ENCODE measurements at places on chromosomes 1 and 21.
A peak's percentile ranks its signal among the peaks of the same experiment; 100 is the strongest.

- no peak for DNase-seq
Observed at GRCh38 chr1:28021064-28021463, 61.3 kb downstream of the XKR8 start.

- no peak for DNase-seq
Observed at GRCh38 chr1:192675716-192676115, 39.8 kb downstream of the RGS13 start.

- DNase-seq, result no peak
Observed at GRCh38 chr1:104229860-104230259, 480.2 kb downstream of the AMY1C start.

- peak; percentile 24 for DNase-seq
Observed at GRCh38 chr1:81832573-81832972, 31.8 kb downstream of the ADGRL2 start.

- no peak for DNase-seq
Observed at GRCh38 chr1:30876451-30877204, 31.9 kb downstream of the SDC3 start.

DNA sequence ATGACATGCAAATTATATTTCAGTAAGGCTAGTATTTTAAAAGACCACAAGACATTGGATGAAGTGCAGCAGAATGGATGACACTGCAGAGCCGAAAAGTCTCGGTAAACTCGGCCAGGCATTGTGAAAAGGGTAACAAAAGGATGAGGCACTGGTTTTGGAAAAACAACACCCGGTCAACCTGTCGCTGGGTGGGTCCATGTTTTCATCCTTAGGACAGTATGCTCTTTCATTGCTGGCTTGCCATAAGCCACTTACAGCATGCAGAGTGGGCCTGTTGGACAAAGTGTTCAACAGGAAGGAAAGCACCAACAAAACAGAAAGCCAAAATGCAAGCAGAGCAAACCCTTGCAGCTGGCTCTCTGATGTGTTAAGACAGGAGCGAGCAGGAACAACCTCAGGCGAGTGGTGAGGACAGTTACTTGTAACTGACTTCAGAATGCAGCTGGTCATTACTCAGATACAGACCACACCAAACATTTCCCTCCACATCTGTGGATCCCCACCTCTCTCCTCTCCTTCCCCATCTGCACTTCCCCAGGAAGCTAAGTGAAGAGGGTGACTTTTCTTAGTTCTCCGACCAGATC, 2.9 kb upstream of the RCAN1 start:
- DNase-seq, result no peak

DNA sequence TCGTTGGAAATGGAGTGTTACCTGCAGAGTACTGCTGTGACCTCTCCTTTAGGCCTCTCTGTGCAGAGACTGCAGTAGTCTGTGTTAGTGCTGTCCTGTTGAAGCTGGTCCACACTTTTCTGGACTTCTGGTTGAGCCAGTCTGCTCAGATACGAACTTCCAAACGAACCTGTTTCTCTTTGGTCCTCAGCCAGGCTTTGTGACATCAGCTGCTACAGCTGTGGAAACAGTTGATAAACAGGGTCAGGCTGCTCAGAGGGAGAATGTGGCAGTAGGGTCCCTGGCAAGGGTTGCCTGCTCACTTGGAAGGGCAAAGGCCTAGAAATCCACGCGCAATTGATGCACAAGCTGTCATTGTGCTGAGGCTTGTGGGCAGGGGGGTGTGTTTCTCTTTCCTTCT, 98.8 kb downstream of the NOS1AP start:
- DNase-seq, result no peak

DNA sequence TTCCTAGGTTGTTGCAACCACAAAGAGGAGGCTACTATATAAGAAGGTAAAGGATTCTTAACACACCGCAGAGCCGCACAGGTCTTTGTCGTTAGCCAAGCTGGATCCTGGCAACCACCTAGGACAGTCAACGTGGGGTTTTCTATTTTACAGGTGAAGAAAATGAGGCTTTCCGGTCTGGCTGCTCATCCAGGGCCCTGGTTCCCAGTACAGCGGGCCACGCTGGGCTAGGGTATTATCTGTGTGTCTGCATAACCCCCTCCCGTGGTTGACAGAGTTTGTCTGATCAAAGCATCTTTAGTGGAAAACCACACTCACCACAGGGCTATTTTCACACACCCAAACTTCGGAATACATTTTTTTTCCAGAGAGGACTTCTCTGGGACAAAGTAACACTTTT, 39.0 kb upstream of the PDE9A start:
- no peak for DNase-seq

DNA sequence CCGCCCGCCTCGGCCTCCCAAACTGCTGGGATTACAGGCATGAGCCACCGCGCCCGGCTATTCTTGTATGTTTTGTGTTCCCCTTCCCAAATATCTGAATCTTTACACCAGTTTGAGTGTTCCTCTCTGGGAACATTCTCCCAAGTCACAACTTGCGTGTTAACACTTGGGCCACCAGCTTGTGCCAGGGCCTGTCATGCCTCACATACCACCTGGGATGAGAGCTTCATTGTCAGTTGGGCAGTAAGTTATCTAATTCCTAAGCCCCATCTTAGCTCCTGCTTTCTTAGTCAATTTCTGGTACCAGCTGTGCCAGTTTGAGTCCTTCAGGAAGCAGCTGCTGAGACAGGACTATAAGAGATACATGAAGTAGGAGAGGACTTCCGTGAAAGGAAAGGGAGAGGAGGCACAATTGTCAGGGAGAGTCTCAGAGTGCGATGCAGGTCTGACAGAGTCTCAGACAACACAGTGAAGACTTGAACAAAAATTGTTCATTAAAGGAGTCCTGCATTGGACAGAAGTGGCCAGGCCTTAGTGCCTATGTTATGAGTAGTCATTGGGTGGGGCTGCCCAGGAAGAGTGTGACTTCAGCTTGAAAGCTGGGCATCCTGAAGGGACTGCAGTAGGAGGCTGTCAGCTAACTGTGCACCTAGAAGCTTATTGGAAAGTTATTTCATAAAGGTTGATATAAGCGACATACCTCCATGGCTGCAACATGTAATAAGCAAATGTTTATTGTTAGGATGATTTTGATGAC, 17.3 kb downstream of the ZFYVE9 start:
- no peak for DNase-seq

- peak; percentile 63 for DNase-seq
Observed at GRCh38 chr1:8018492-8019228, 7.4 kb downstream of the ERRFI1 start.

DNA sequence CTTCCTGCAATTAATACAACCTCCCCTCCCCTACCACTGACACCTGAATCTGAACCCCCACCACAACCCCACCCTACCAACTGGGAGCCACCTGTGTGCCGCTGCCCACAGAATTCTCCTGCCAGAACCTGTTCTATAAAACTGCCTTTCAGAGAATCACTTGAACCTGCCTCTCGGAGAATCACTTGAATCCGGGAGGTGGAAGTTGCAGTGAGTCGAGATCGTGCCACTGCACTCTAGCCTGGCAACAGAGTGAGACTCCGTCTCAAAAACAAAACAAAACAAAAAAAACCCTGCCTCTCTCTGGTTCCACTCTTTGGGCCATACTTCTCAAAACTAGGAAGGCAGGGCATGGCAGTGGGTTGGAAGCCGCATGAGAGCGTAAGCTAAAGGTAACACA, 5.7 kb downstream of the URB1 start:
- DNase-seq, result no peak

- DNase-seq, result no peak
Observed at GRCh38 chr1:63126104-63126503, 196.3 kb upstream of the FOXD3 start.

- DNase-seq, result no peak
Observed at GRCh38 chr21:42347601-42348327, 3.0 kb downstream of the TFF2 start.

DNA sequence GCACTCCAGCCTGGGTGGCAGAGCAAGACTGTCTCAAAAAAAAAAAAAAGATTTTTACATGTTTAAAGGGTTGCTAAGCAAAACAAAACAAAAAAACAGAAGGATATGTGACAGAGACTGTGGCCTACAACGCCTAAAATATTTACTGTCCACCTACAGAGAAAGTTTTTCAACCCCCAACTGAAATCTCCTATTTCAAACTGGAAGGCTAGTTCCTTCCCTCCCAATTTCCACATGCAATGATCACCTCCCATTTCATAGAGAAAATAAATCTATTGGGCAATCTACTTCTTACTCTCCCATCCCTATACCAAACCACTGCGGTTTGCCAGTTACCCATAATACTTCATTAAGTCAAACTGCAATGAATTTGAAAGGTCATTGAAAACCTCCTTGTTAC, 74.2 kb downstream of the ST3GAL3 start:
- no peak for DNase-seq

DNA sequence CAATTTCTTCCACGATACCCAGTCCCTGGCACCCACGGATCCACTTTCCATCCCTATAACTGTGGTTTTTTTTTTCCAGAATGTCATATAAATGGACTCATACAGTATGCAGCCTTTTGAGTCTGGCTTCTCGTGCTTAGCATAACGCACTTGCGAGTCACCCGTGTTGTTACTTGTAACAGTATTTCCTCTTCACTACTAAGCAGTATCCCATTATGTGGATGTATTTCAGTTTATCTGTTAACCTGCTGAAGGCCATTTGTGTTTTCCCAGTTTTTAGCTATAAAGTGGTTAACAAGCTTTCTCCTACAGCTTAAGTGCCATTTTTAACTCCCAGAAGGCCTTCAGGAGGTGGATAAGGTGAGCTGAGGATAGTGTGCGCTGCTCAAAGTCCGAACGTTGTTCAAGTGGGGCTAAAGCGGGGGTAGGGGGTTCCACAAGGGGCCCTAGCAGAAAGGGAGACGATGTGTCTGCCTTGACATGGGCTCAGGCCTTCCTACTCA, 829 bp downstream of the ADAR start:
- DNase-seq, result peak; percentile 53

DNA sequence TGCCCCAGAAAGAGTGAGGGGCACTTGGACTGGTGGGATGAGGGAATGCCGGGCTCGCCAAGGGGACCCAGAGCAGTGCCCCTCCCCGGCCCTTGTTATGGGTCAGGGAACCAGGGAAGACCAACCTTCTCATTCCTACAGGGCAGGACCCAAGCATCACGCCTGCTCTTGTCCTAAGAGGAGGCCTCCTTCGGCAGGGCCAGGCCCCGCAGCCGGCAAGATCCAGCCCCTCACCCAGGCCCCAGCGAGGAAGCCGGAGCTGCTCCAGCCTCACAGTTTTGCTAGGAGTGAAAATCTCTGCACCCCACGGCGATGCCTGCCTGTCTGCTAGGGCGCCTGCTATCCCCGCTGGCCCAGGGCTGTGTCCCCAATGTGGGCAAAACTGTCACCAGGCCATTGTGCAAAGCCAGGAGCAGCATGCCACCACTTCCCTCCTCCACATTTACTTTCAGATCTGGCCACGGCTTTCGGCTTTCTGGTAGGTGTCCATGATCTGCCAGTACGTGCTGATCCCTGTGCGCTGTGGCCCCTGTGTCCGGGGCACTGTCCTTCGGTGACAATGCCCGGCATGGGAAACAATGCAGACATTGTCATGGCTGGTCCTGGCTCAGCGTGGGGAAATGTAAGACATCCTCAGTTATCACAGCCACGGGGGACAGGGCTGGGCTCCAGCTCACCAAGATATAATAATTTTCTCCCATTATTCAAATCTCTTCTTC, 9.6 kb downstream of the ACTRT2 start:
- no peak for DNase-seq

DNA sequence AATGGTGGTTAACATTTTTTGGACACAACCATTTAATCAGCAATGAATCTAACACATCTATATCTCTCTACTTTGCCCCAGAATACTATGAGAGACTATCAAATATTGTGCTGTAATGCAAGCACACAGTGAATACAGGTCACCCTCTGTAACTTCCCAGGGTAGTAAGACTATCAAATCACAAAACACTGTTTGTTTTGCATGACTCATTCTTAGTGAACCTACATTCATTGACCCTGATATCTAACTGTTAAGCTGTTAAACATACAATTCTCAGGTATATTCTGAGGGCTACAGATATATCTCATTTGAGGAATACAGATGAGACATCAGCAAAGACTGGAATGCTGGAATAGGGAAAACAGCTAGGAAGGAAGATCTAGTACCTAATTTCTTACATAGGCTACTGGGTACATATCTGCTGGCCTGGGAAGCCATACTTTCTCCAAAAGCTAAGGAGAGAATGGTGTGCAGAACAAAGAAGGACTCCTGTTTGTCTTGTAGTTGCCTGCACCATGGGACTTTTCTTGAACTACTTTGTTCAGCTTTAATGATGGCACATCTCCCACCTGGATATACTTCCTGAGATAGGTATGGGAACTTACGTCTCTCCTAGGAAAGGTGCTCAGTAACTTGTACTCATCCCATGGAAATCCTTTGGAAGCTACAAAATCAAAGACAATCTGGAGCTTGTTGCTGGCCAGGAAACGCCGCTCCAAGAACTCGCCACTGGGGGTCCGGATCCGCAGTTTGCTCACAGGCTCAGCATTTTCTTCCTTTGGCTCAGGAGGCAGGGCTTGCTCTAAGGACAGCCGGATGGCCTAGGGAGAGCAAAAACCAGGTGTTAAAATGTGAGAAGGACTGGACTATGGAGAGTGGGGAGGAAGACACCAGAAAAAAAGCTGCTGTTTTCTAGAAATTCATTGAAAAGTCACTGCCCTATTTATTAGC, 51.9 kb upstream of the DMRTA2 start:
- DNase-seq, result peak; percentile 59

DNA sequence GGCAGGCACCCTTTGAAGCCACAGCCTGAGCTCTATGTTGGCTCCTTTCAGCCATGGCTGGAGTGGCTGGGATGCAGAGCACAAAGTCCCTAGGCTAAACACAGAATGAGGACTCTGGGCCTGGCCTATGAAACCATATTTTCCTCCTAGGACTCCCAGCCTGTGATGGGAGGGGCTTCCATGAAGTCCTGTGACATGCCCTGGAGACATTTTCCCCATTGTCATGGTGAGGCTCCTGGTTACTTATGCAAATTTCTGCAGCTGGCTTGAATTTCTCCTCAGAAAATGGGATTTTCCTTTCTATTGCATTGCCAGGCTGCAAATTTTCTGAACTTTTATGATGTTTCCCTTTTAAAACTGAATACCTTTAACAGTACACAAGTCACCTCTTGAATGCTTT, 61.3 kb downstream of the VCAM1 start:
- DNase-seq, result no peak

GRCh38 chr1:231935856-231936255, 309.3 kb downstream of the DISC1 start:
- no peak for DNase-seq

GRCh38 chr21:35548904-35549615, 500.0 kb upstream of the RUNX1 start:
- no peak for DNase-seq
